ENCODE measurements at places on chromosomes 1 and 21.

- no peak for DNase-seq
Measured at GRCh38 chr1:35539824-35540261, 17.4 kb downstream of the KIAA0319L start.

- DNase-seq: no peak
Measured at GRCh38 chr1:13714851-13715250, 14.9 kb downstream of the PRDM2 start.

DNA sequence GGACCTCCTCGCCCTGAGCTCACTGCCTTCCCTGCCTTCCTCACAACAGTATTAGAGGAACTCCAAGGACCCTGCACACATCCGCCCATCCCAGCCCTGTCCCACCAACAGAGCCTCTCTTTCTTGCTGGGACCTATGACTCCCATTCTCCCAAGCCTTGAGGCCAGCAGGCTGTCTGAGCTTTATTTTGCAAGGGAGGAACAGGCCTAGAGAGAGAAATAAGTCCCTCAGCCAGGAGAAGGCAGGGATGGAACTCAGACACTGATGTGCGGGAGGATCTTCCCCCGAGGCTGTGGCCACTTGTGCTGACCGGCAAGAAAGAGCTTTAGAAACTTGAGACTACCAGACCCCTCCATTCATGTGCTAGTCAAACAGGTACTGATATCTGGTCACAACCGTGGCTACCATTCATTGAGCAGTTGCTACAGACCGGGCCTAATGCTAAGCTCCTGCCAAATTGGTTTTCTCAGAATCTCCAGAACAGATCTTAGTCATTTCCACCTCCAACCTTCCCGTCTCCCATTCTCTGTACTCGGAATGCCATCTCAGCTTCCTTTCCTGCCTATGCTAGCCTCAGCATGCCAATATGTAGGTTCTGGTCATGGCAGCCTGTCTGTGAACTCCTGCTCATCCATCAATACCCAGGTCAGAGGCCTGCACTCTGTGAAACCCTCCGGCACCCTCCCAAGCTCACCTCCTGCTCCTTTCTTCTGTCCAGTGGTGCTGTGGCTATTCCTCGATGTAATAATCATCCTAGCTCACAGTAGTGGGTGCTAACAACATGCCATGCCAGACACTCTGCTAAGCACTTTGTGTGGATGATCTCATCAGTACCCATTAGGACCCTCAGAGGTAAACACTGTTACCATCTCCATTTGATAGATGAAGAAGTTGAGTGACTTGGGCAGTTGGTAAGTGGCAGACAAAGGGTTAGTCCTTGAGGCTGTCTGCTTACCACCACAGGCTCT, 3.8 kb downstream of the TMEM54 start:
- no peak for DNase-seq

DNA sequence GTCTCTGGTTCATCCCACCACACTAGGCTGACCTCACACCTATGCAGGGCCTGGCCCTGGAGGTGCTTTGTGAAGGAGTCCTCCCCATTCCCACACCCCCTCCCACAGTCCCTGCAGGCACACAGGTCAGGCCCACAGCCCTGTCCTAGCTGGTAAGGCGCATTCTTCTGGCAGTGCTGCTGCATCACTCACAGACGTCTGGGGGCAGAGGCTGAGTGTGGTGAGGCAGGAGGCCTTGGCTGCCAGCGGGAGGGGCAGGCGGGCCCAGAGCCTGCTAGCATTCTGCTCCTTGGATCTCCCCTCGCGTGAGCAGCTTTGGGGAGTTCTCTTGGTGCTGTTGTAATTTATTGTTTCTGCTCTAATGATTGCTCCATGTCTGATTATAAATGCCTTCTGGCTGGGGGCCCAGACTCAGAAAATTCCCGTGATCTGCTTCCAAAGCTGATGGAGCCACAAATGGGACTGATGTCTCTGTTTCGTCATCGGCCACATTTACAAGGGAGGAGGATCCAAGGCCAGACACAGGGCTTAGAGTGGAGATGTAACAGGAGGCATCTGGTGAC, 62.9 kb downstream of the TRABD2B start:
- DNase-seq: peak; percentile 20

- DNase-seq: no peak
Measured at GRCh38 chr21:44756423-44757185, 45.0 kb downstream of the UBE2G2 start.

DNA sequence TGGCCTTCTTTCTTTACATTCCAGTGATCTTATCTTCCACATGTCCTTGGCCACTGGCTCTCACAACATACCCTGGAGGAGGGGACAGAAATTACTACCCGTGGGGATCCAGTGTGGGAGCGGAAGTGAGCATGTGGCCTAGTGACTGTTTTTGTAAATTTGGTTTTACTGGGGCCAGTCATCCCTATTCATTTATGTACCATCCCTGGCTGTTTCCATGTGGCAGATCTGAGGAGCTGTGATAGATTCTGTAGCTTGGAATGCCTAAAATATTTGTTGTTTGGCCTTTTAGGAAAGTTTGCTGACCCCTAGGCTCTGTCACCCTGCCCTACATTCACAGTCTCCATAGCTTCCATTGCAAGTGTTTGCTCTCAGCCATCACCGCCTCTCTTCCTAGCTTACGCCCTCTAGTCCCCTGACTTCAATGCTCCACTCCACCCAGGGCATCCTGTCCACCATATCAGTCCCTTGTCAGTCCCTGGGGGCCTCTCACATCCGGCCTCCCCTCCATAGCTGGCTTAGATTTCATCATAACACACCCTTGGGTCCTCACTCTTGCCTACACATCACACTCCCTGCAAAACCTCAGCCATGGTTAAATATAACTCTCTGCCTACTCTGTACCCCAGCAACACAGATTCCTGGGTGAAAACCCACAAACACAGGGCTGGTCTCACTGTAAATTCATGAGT, 25.8 kb downstream of the DHCR24 start:
- DNase-seq: no peak

- peak; percentile 61 for DNase-seq
Measured at GRCh38 chr1:154970631-154971340, at the start of gene SHC1. TSS of gene SHC1 (minus strand) at chr1:154970747. CDS start at chr1:154970526, 221 bp downstream.
